ENCODE measurements at places on chromosomes 12 and 14. TPM values are rescaled to one million over a fixed set of nuclear protein-coding genes. Genes with fewer than 3 reads are reported as not detected.

CLEC7A gene
- total RNA-seq, result not detected

RNF212B gene
- total RNA-seq, result not detected

OTOGL gene
- total RNA-seq, result 0.17 TPM

GPR132 gene
- total RNA-seq, result not detected

GPR162 gene
- total RNA-seq, result 2.7 TPM

SCN8A gene
- 0.74 TPM for total RNA-seq

GALNT16 gene
- total RNA-seq, result 0.17 TPM

OTX2 gene
- not detected for total RNA-seq

KRT72 gene
- not detected for total RNA-seq

ZDHHC17 gene
- total RNA-seq, result 10.3 TPM

Measured in bronchus fibroblast of lung (primary cell).